ENCODE measurements at places on chromosomes 1 and 21.

GRCh38 chr1:35768350-35769187 lies 1.2 kb downstream of the CLSPN start:
- DNase-seq: no peak

- DNase-seq: peak; percentile 70
Measured at GRCh38 chr1:14055442-14056223, 355.6 kb downstream of the PRDM2 start.

GRCh38 chr1:47738560-47739182 lies 258.5 kb downstream of the TRABD2B start:
- DNase-seq: peak; percentile 10

GRCh38 chr1:231778009-231778719 lies 151.6 kb downstream of the DISC1 start:
- peak; percentile 30 for DNase-seq

GRCh38 chr1:184947497-184948256 lies 26.6 kb downstream of the NIBAN1 start:
- no peak for DNase-seq
